ENCODE measurements at places on chromosomes 3 and 15.

- no peaks in the 10 kb centered on the region for H3K36me3 ChIP-seq
- H3K4me3 ChIP-seq, result no peak overlapping the region
- no peaks in the 10 kb centered on the region for H3K27me3 ChIP-seq
Measured at GRCh38 chr3:48236531-48236930, 4.4 kb upstream of the ZNF589 start.

GRCh38 chr3:102174832-102175374, 259.9 kb upstream of the ZPLD1 start:
- DNase-seq, result no peak
- no peak overlapping the region for H3K27ac ChIP-seq
- H3K4me3 ChIP-seq, result no peak overlapping the region
- H3K36me3 ChIP-seq, result no peaks in the 10 kb centered on the region

GRCh38 chr15:96524676-96525417, 194.3 kb downstream of the NR2F2 start:
- peaks cover 18% of the 10 kb centered on the region for H3K27me3 ChIP-seq
- H3K27ac ChIP-seq, result no peak overlapping the region
- no peak overlapping the region for H3K4me3 ChIP-seq
- DNase-seq, result no peak

DNA sequence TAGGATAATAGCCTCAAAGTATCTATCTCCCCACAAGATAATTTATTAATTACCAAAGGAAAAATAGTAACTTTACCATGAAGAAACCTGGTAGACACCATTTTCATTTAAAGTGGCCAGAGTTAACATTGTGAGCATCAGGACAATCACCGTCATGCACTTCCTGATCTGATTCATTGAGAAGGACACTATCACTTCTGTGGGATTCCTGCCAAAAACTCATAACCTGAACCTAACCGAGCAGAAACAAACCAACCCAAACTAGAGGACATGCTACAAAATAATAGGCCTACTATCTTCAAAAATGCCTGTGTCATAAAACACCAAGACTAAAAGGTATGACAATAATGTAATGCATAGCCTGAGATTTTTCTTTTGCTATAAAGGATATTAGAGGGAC, 39.0 kb downstream of the FSIP1 start:
- no peaks in the 10 kb centered on the region for H3K36me3 ChIP-seq
- no peak overlapping the region for H3K4me3 ChIP-seq
- DNase-seq, result no peak
- no peaks in the 10 kb centered on the region for H3K27me3 ChIP-seq
- no peak overlapping the region for H3K27ac ChIP-seq
- H3K4me1 ChIP-seq, result no peaks in the 10 kb centered on the region

DNA sequence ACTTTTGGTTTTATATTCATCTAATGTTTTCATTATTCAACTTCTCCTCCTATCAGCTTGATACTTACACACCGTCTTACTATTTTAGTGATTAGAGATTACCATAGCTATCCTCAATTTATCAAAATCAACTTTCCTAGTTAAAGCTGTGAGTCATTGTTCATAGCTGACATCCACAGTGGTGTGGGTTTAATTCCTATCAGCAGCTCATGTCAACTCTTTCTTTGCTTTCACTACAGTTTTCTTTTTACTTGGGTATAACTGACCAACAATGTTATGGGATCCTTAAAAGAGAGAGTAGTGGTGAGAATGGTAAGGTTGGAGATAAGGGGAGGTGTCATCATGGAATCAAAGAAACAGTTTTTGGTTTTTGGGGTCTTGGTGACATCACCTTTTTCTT, 112.7 kb downstream of the NFKBIZ start:
- no peak overlapping the region for H3K4me3 ChIP-seq
- H3K27me3 ChIP-seq, result no peaks in the 10 kb centered on the region
- H3K36me3 ChIP-seq, result no peaks in the 10 kb centered on the region
- no peak overlapping the region for H3K27ac ChIP-seq
- no peak for DNase-seq

GRCh38 chr15:32833379-32833821, 115.6 kb downstream of the GREM1 start:
- no peak for DNase-seq
- H3K27ac ChIP-seq, result no peak overlapping the region
- H3K4me1 ChIP-seq, result peaks cover 2% of the 10 kb centered on the region
- peaks cover 12% of the 10 kb centered on the region for H3K27me3 ChIP-seq
- H3K4me3 ChIP-seq, result no peak overlapping the region
- no peaks in the 10 kb centered on the region for H3K36me3 ChIP-seq

DNA sequence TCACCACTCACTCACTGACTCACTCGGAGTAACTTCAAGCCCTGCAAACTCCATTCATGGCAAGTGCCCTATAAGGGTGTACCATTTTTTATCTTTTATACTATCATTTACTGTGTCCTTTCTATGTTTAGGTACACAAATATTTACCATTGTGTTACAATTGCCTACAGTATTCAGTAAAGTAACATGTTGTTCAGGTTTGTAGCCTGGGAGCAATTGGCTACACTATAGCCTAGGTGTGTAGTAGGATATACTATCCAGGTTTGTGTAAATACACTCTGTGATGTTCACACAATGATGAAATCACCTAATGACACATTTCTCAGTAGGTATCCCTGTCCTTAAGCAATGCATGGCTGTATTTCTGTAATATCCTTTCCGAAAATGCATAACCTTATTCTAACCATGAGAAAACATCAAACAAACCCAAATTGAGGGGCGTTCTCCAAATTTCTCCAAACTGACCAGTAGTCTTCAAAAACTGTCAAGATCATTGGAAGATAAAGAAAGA, 17.9 kb upstream of the CNOT10 start:
- H3K27ac ChIP-seq, result no peak overlapping the region
- H3K4me3 ChIP-seq, result no peak overlapping the region
- H3K4me1 ChIP-seq, result no peaks in the 10 kb centered on the region
- no peak for DNase-seq
- H3K36me3 ChIP-seq, result no peaks in the 10 kb centered on the region

- H3K4me3 ChIP-seq, result no peak overlapping the region
- DNase-seq, result no peak
- peaks cover 5% of the 10 kb centered on the region for H3K4me1 ChIP-seq
- no peaks in the 10 kb centered on the region for H3K36me3 ChIP-seq
- H3K27me3 ChIP-seq, result peaks cover 77% of the 10 kb centered on the region
Measured at GRCh38 chr15:28103831-28104230, 4.7 kb upstream of the OCA2 start.

GRCh38 chr3:81549831-81550230, 211.6 kb downstream of the GBE1 start:
- peaks cover 7% of the 10 kb centered on the region for H3K36me3 ChIP-seq
- no peak for DNase-seq
- no peak overlapping the region for H3K27ac ChIP-seq
- no peak overlapping the region for H3K4me3 ChIP-seq
- no peaks in the 10 kb centered on the region for H3K27me3 ChIP-seq

DNA sequence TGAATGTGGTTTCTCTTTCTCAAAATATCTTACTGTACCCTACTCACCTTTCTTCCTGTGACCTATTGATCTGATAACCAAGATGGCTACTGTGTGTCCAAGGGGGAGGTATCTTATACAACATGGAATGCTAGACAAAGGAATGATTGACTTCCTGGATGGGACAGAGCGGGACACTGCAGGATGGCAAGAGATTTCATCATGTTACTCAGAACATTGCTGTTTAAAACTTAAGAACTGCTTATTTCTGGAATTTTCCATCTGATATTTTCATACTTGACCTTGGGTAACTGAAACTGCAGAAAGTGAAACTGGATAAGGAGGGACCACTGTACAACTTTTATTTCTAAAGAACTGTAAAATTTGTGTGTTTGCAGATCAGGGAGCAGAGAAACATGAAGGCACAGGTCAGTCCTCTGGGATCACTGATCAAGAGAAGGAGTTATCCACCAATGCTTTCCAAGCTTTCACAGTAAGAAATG, 18.5 kb downstream of the CNOT10 start:
- peaks cover 3% of the 10 kb centered on the region for H3K4me1 ChIP-seq
- H3K36me3 ChIP-seq, result peaks cover 10% of the 10 kb centered on the region
- H3K27me3 ChIP-seq, result no peaks in the 10 kb centered on the region

GRCh38 chr15:84598250-84598649, 2.6 kb upstream of the ZSCAN2 start:
- H3K4me1 ChIP-seq, result peaks cover 6% of the 10 kb centered on the region
- no peak for DNase-seq
- no peak overlapping the region for H3K27ac ChIP-seq
- H3K27me3 ChIP-seq, result no peaks in the 10 kb centered on the region

DNA sequence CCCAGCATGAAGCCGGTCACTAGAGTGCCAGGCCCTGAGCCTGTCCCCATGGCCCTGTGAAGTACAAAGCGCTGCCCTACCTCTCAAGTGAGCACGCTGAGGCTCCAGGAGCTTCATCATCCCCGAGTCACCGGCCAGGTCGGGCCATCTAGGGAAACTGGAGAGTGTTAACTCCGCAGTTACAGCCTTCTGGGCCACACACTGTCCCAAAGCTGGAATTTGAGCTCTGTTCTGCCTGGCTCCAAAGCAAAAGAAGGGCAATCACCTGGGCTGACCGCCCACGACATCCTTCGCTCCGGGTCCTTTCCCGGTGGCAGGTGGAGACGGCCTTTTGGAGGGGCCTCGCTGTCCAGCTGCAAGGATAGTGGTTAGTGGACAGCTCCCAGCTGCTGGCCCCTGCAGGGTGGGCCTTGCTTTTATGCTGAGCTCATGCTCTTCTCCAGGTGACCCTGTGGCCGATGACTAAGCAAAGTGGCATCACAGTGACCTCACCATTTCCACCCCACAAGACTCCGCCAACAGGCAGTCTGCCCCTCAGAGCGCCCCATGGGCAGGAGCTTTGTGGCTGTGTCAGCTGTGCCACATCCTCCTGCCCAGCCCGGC, 3.5 kb upstream of the MUC4 start:
- DNase-seq, result no peak
- H3K36me3 ChIP-seq, result no peaks in the 10 kb centered on the region
- H3K27me3 ChIP-seq, result peaks cover 32% of the 10 kb centered on the region
- no peak overlapping the region for H3K4me3 ChIP-seq

GRCh38 chr3:69288161-69288895, 97.6 kb downstream of the FRMD4B start:
- H3K4me1 ChIP-seq, result peaks cover 29% of the 10 kb centered on the region
- H3K27ac ChIP-seq, result peak overlapping the region; percentile 81
- no peaks in the 10 kb centered on the region for H3K27me3 ChIP-seq
- H3K4me3 ChIP-seq, result peak overlapping the region; percentile 1
- DNase-seq, result no peak

DNA sequence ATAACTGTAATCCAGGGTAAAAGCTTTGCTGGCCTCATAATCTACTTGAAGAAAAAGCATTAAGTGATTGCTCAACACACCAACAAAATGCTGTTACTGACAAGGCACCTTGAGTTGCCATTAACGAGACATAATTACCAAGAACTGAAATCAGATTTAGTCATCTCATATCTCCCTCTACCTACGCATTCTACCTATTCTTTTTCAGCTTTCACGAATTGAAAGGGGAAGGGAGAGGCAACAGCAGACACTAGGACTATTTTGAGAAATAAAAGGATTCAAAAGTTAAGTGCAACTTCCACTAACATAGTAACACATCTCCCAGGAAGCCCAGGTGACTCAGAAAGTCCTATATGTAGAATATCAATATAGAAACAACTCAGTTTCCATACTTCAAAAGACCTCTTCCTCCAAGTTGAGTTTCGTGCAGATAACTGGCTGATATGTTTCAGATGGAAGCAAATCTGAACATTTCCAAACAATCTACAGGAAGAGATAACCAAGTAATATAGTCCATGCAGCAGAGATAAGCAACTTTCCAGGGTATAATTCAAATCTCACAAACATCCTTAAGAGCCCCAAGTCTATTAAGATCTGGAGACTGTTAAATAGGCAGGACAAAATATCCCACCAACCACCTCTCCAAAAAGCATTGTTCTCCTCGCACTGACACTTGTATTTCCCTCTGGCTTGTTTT, 1.9 kb downstream of the OSBPL10 start:
- H3K36me3 ChIP-seq, result peaks cover 5% of the 10 kb centered on the region
- peak overlapping the region; percentile 66 for H3K4me3 ChIP-seq
- H3K27ac ChIP-seq, result peak overlapping the region; percentile 55
- peaks cover 36% of the 10 kb centered on the region for H3K27me3 ChIP-seq
- DNase-seq, result no peak

- no peaks in the 10 kb centered on the region for H3K36me3 ChIP-seq
- peak overlapping the region; percentile 85 for H3K4me3 ChIP-seq
- DNase-seq, result peak; percentile 23
- H3K4me1 ChIP-seq, result peaks cover 4% of the 10 kb centered on the region
- peaks cover 73% of the 10 kb centered on the region for H3K27me3 ChIP-seq
Measured at GRCh38 chr15:51751697-51752683, 593 bp downstream of the TMOD2 start.

GRCh38 chr3:55885721-55886120, 398.6 kb upstream of the WNT5A start:
- no peak overlapping the region for H3K4me3 ChIP-seq
- H3K27ac ChIP-seq, result no peak overlapping the region
- no peaks in the 10 kb centered on the region for H3K36me3 ChIP-seq
- H3K4me1 ChIP-seq, result peaks cover 21% of the 10 kb centered on the region
- no peak for DNase-seq

GRCh38 chr3:188417766-188418165, 263.8 kb downstream of the LPP start:
- H3K27ac ChIP-seq, result no peak overlapping the region
- H3K4me3 ChIP-seq, result no peak overlapping the region
- H3K36me3 ChIP-seq, result peaks cover 8% of the 10 kb centered on the region
- H3K27me3 ChIP-seq, result no peaks in the 10 kb centered on the region
- no peak for DNase-seq

DNA sequence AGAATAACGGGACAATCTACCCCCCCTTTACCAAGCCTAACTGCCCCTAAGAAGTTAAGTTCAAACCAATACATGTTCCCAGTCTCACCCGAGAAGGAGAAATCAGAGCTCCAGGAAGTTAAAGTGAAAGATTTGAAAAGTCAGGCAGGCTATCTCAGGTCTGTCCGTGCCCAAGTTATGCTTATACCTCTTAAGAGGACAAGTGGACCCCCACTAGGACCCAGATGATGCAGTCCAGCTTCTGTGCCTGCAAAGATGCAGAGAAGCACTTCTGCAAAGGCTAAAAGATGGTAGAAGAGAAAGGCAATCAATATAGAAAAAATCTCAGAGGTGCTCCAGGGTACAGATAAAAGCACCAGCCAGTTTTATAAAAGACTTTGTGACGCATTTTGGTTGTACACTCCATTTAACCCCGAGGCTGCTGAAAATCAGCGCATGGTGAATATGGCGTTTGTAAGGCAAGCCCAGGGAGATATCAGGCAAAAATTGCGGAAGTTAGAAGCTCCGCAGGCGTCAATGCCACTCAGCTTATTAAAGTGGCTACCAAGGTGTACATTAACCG, 9.8 kb upstream of the SLC9C1 start:
- peaks cover 39% of the 10 kb centered on the region for H3K4me1 ChIP-seq
- no peak overlapping the region for H3K4me3 ChIP-seq
- no peaks in the 10 kb centered on the region for H3K36me3 ChIP-seq
- H3K27ac ChIP-seq, result no peak overlapping the region
- DNase-seq, result no peak

All from progenitor cell of endocrine pancreas (in vitro differentiated cells).